ENCODE measurements at places on chromosomes 5 and 9.

- no peak for DNase-seq
These were observed 150.6 kb upstream of the EDIL3 start for GRCh38 chr5:84535281-84535680.

DNA sequence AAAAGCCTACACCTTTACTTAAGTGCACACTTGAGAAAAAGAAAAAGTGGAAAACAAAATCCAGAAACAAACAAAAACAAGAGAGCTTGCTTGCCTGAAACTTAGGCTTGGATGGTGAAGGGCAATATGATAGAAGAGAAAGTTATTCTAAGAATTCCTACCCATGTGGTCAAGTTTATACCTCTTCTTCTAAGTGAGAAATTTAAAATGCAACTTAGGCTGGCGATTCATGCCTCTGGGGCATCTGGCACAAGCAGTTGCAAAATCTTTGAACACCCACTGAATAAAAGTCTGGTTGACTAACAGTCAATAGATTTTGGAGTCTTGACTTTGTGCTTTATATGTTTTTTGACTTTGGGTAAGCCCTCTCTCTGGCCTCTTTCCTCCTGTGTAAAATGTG, 239.6 kb downstream of the KDM4C start:
- DNase-seq = no peak

DNA sequence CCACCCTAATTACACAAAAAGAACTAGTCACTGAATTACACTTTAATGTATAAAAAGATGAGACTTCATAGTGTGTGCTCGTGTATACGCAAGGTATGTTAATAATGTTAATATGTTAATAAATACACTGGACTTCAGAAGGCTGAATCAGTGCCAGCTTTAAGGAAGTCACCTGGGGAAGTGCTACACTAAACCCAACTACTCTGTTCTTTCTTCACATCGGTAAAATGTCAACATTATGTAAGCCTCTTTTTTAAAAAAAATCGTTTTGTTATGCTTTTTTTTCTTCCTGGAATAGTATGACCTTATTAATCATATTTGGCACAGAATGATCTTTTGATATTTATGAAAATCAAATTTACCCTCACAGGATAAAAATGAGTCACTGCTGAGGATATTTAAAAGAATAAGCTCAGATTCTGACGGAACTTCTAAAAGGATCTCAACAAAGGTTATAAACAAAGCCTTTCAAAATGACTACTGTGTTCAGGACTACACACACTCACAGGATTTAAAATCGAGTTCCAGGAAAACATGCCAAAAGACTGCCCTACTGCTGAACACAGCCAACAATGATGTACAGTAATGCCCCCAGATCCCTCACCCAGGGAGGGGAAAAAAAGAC, 75.9 kb downstream of the AUH start:
- DNase-seq = no peak

DNA sequence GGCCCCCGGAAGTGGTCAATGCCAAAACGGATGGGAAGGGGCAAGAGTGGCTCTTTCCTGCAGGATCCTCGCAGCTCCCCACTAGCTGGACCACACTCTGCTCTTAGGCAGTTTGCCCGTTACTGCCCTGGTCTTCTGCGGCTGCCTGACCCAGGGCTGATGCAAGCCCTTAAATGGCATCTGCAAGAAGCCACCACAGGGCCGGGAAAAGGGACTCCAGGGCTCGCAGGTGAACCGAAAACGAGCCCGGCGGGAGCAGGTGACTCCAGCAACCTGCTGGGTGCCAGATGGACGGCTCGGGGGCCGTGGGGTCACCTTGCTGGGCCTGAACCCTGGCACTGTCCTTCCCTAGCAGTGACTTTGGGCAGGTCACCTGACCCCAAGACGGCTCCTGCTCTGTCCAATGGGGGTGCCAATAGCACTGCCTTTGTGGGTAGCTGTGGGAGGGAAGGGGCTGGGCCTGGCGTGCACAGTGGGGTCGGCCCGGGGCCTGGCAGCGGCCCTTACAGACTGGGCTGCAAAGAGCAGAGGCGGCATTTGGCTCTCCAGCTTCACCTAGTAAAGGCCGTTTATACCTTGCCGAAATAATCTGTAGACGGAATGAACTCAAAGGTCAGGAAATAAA, 1.3 kb downstream of the TMEM250 start:
- DNase-seq = no peak

DNA sequence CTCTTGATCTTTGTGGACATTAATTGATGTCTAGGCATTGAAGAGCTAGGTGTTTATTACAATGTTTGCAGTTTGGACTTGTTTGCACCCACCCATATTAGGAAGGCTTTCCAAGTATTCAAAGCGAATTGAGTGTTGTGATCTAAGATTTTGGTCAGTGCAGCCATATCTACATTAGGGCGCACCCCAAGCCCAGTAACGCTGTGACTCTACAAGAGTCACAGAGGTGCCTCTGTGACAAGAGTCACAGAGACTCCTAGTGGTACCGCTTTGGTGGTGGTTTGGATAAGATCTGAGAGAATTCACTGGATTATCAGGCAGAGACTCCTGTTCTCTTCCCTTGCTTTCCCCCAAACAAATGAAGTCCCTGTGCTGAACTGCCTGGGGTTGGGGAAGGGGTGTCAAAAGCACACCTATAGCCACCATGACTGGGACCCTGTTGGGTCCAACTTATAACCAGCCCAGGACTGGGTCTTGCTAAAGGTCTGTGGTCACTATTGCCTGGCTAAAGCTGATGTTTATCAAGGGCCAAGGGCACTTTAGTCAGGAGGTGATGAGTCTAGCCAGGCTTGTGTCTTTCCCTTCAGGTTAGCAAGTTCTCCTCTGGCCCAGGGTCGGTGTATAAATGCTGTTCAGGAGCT, 114.1 kb upstream of the RIOK2 start:
- no peak for DNase-seq

DNA sequence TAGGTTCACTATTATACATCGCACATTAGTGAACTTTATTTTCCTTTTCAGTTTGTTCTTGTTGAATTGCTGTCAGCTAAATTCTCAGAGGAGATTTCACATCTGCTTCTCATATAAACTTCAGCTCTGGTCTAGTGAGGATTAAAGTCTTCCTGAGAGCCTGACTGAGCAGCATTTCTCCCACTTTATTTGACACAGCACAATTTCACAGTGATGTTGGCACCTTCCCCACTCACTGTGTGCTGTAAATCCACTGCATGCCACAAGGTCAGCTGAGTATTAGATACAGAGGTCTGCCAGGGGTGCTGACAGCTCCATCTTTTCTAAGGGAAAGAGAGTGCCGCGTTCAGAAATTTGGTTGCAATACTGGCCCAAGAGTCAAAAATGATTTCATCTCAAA, 567.4 kb downstream of the PRR16 start:
- DNase-seq = no peak

- DNase-seq = no peak
These were observed 68.0 kb upstream of the IRX4 start for GRCh38 chr5:1950708-1951103.

DNA sequence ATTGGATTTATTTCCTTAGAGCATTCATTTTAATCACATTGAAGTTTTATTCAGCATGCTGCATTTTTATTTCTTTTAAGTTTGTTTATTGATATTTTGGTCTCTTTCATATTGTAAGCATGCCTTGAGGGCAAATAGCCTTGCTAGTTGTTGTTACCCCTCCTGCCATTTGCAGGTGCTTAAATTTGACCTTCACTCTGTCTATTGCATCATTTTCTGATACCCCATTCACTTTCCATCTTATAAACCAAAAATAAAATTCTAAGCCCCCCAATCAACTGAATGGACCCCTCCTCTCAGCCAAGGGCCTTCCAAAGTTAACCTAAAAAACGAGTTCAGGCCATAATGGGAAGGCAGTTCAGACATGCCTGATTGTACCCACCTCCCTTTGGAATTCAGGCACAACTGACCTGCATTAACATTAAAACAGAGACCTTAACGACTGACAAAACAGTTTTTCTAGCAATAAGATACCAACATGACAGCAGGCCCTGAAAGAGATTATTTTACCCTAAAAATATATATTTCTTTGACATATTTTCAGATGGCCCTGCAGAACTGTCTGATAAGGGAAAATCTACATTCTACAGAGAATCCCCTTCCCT, 32.1 kb downstream of the TARS1 start:
- DNase-seq = no peak
